ENCODE measurements at places on chromosomes 6 and 20.

GRCh38 chr20:4896119-4896702 lies 105.1 kb downstream of the SLC23A2 start:
- DNase-seq, result no peak

GRCh38 chr20:50322703-50323131 lies 132.1 kb downstream of the CEBPB start:
- no peak for DNase-seq

GRCh38 chr6:116136373-116136772 lies 10.4 kb upstream of the COL10A1 start:
- DNase-seq, result no peak

- no peak for DNase-seq
Observed at GRCh38 chr20:22946596-22946995, 88.5 kb upstream of the SSTR4 start.

DNA sequence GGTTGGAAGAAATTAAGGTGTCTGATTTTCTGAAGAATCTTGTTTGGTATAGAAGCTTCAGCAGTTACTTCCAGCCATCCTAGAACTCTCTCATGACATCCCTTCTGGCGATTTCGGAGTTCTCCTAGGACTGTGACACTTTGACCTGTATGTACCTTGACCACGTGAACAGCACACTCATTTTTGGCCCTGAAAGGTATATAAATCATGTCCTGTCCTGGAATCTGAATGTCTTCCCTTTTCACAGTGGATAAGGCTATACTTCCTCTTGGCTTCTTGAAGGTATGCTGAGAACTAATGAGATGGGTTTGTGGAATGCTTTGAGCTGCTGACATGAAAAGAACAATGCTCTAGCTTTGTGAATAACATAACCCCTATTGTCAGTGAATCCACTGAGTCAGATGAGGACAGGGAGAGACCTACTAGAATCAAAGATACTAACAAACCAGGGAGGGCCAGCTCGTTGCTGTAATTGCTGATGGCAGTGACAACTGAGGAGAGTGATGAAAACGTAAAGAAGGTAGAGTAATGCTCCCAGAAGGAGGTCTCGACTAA lies 6.0 kb upstream of the ZDHHC14 start:
- DNase-seq, result no peak

DNA sequence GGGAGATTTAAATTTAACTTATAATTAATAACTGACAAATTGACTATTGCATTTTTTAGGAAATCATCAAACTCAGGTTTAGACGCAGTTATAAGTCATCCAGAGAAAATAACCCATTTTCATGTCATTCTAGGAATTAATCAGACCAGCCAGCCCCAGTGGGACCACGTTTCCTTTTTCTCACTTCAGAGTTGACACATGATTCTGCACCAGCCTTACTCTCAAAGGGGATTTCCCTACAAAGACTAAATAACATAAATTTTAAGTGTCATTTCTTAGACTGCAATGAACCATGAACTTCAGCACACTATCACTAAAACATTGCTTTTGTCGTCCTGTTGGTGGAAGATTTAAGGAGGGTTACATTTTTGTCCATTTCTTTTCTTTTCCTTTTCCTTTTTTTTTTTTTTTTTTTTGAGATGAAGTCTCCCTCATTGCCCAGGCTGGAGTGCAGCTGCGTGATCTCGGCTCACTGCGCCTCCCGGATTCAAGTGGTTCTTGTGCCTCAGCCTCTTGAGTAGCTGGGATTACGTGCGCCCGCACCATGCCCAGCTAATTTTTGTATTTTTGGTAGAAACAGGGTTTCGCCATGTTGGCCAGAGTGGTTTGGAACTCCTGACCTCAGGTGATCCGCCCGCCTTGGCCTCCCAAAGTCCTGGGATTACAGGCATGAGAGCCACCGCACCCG lies 3.6 kb downstream of the IPCEF1 start:
- DNase-seq, result no peak

- no peak for DNase-seq
Observed at GRCh38 chr20:48986899-48987298, 59.2 kb upstream of the CSE1L start.

- DNase-seq, result no peak
Observed at GRCh38 chr6:23410439-23410838, 715.6 kb upstream of the NRSN1 start.

DNA sequence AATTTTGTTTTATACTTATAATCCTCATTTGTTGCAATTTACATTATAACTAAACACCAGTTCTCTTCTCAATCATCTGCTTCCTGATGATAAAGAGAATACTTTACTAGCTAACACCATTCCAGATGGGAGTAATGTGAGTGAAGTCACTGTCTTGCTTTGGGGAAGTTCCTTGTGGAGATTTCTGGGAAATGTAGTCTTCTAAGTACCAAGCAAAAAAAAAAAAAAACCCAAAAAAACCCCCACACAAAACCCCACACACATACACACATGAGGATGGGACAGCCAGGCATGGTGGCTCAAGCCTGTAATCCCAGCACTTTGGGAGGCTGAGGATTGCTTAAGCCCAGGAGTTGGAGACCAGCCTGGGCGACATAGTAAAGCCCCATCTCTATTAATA lies 2.2 kb upstream of the SNPH start:
- DNase-seq, result no peak

DNA sequence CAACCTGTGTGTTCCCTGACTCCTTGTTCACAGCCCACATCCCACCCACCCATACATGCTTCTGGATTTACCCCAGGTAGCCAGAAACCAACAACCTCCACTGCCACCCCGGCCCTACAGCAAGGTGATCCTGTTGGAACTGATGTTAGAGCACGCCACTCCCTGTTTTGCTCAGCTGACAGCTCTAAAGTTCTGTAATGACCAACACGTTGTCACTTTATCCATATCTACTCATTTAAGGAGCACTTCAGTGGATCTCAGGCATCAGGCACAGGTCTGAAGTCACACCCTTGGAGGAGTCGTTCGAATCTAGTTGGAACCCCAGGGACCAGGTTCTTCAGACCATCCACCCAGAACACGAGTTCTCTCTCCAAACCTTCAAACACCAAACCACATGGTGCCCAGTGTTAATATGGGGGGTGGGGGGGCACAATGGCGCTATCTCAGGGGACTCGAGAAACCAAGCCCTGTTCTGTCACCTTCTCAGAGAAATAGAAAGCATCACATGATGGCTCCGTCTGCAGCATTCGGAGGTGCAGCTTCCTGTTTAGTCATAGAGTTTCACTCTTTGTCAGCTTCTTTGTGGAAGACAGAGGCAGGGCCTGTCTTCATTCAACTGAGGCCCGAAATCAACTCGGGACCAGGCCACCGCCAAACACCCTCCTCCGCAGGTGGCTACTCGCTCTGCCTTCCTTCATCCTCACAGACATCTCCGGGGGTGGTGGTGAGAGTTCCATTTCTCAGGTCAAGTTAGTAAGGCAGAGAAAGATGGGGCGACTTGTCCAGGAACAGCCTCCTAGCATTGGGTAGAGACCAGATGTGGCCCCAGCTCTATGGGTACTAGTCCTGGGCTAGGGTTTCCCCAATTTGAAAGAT lies 142.2 kb downstream of the NFATC2 start:
- no peak for DNase-seq

- no peak for DNase-seq
Observed at GRCh38 chr6:41135062-41135832, 18.9 kb downstream of the TREML1 start.

DNA sequence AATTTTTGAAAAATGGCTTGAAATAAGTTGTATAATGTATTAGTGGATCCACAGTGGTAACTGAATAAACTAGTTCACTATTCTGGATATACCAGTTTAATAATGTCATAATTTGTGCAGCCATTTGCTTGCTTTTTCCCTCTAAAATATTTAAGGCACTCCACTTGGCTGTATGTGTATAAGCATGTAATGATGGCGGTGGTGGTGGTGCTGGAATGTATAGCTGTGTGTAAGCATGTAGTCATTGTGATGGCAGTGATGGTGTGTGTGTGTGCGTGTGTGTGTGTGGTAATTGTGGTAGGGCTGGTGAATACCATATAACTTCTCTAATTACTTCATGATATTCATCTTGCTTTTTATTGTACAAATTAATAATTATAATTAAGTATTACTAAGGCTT lies 89.2 kb upstream of the HIVEP1 start:
- DNase-seq, result no peak

DNA sequence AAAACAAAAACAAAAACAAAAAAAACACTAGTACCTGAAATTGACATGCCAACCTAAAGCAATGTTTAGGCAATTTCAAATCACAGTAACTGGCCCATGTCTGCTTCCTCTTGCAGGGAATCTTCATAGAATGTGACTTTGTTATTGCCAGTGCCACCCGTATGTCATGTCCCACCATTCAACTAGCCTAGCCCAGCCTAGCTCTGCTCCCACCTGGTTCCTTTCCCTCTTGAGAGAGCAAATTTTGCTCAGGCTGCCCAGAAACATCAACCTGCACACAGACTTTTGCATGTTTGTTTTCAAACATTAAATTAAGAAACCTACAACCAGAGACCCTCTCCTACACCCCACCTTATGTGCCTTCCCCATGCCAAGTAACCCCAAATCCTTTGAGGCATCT lies 124.8 kb upstream of the SLC2A12 start:
- no peak for DNase-seq

GRCh38 chr6:121544691-121545090 lies 109.2 kb downstream of the GJA1 start:
- DNase-seq, result no peak

- DNase-seq, result no peak
Observed at GRCh38 chr6:101458826-101459225, 65.3 kb downstream of the GRIK2 start.

- DNase-seq, result no peak
Observed at GRCh38 chr6:152701081-152701862, 3.6 kb downstream of the MYCT1 start.

Measured in NCI-H1417 treated with DMSO at 0.1 percent for 48 hours (cell line).